Left ventricle myocardium inferior (tissue), 1 donor: ENCODE measurements at places on chromosomes 1 and 21. TPM values are rescaled to one million over a fixed set of nuclear protein-coding genes. Genes with fewer than 3 reads are reported as not detected.
A peak's percentile ranks its signal among the peaks of the same experiment; 100 is the strongest.

- H3K36me3 ChIP-seq: peaks cover 5% of the 10 kb centered on the region
- H3K4me3 ChIP-seq: no peak overlapping the region
- H3K27ac ChIP-seq: no peak overlapping the region
- no peaks in the 10 kb centered on the region for H3K4me1 ChIP-seq
- no peaks in the 10 kb centered on the region for H3K27me3 ChIP-seq
Observed at GRCh38 chr1:218332416-218332815, 12.7 kb upstream of the TGFB2 start.

- no peak for DNase-seq
- H3K36me3 ChIP-seq: peaks cover 91% of the 10 kb centered on the region
- peak overlapping the region; percentile 24 for H3K27ac ChIP-seq
- H3K4me1 ChIP-seq: peaks cover 10% of the 10 kb centered on the region
- no peaks in the 10 kb centered on the region for H3K27me3 ChIP-seq
Observed at GRCh38 chr21:31686272-31686915, 26.9 kb downstream of the SOD1 start.

Gene LCE1B
- total RNA-seq: not detected

Gene UTS2
- not detected for total RNA-seq

- no peak for DNase-seq
- peaks cover 37% of the 10 kb centered on the region for H3K4me1 ChIP-seq
- no peak overlapping the region for H3K27ac ChIP-seq
- no peak overlapping the region for H3K4me3 ChIP-seq
Observed at GRCh38 chr1:235863699-235864093, 3.0 kb downstream of the LYST start.

DNA sequence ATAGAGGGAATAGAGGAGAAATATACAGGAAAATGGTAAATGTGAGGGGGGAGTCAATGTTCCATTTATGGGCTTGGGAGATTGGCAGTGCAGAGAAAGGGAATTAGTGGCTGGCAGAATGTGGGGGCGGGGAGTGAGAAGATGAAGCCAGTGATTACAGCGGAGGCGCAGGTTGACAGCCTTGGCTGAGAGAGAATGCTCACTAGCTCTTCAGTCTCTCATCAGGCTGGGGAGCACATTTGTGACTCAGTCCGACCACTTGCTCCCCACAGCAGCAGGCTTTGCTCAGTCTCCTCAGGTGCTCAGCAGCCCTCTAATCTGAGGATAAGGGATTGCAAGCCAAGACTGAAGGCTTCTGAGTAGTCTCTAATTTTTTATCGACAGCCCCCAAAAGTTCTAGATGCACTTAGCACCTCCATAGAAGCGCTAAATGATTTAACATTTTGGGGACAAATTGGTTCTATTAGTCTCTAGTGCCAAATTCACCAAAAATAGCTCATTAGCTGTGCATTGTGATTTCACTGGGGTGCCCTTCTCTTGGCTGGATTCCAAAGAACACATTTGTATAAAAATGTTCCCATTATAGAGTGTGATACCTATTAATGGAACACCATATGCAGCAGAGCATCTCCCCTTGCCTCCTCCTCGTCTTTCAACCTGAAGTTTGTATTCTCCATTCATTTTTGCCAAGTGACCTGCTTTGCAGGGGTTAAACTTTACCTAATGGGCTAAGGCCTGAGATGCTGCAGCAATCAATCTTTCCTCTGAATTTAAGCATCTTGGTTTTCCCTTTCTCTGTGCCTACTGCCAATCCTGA, 191.8 kb downstream of the ZNF326 start:
- H3K27me3 ChIP-seq: no peaks in the 10 kb centered on the region
- no peaks in the 10 kb centered on the region for H3K4me1 ChIP-seq
- H3K27ac ChIP-seq: no peak overlapping the region
- H3K4me3 ChIP-seq: no peak overlapping the region
- H3K36me3 ChIP-seq: no peaks in the 10 kb centered on the region

DNA sequence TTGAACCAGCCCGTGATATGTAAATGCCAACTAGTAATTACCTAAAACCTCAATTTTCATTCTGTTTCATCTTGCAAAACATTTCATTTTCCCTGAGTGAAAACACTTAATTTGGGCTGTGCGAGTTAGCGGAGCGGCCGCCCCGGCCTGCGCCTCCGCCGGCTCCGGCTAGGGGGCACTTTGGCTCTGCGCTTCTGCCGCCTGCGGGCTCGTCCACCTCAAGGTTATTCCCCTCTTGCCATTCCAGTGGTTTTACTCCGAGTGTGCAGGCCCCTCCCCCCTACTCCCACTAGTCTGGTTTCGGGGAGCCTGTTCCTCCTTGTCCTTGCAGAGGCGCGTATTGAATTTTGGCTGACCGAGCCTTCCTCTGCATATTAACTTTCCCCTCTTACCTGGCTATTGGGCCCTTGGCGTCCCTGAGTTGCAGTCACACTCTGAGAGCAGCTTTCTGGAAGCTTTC, 55.6 kb downstream of the PEX14 start:
- no peak overlapping the region for H3K27ac ChIP-seq
- H3K27me3 ChIP-seq: no peaks in the 10 kb centered on the region
- no peaks in the 10 kb centered on the region for H3K36me3 ChIP-seq
- DNase-seq: peak; percentile 23
- no peak overlapping the region for H3K4me3 ChIP-seq

- H3K4me3 ChIP-seq: no peak overlapping the region
- H3K27ac ChIP-seq: no peak overlapping the region
- peaks cover 97% of the 10 kb centered on the region for H3K27me3 ChIP-seq
- DNase-seq: no peak
- no peaks in the 10 kb centered on the region for H3K36me3 ChIP-seq
Observed at GRCh38 chr1:159207774-159208173, 3.1 kb downstream of the ACKR1 start.

DNA sequence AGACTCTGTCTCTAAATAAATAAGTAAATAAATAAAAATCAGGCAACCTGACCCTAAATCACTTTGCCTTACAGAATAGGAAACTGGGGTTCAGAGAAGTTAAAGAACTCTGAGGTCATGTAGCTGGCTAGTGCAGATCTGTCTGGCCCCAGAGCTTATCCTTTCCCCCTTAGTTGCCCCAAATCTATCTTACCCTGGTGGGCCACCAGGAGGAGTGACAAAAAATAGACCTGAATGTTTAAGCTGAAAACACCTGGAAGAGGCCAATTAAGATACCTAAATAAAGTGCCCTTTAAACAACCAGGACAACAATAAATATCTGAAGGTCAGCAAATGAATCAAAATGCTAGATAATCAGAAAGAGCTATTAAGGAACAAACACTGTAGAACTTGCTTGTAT, 59.7 kb downstream of the TEX35 start:
- H3K27me3 ChIP-seq: no peaks in the 10 kb centered on the region
- no peaks in the 10 kb centered on the region for H3K36me3 ChIP-seq
- DNase-seq: no peak
- no peak overlapping the region for H3K27ac ChIP-seq
- peaks cover 12% of the 10 kb centered on the region for H3K4me1 ChIP-seq

Gene PAPPA2
- 0.41 TPM for total RNA-seq

Gene ANGPTL7
- 1.1 TPM for total RNA-seq

- no peak overlapping the region for H3K4me3 ChIP-seq
- no peaks in the 10 kb centered on the region for H3K27me3 ChIP-seq
- H3K4me1 ChIP-seq: peaks cover 24% of the 10 kb centered on the region
- no peak overlapping the region for H3K27ac ChIP-seq
- H3K36me3 ChIP-seq: no peaks in the 10 kb centered on the region
Observed at GRCh38 chr21:15206514-15206913, 141.7 kb upstream of the NRIP1 start.

Gene KCNQ4
- total RNA-seq: 1.5 TPM

DNA sequence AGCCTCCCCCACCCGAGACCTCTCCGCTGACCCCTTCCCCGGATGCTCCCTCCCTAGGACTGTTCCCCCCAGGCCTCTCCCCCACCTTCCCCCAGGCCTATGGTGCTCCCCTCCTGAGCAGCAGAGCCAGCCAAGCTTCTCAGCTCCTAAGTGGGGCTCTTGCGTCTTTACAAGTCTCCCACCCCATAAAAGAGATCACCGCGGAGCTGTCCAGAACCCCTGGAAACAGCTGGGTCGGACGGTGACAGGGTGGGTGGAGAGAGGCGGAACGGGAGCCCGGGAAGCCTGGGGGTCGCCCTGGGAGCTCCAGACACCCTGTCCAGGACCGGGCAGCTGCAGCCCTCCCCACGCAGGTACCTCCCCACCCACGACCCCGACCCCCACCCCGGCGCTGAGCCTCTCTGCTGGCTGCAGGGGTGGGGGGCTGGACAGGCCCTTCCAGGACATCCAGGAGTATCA, 61.2 kb downstream of the WNT9A start:
- no peaks in the 10 kb centered on the region for H3K36me3 ChIP-seq
- H3K27ac ChIP-seq: peak overlapping the region; percentile 94
- DNase-seq: no peak
- H3K27me3 ChIP-seq: peaks cover 24% of the 10 kb centered on the region

- H3K4me1 ChIP-seq: peaks cover 52% of the 10 kb centered on the region
- H3K36me3 ChIP-seq: no peaks in the 10 kb centered on the region
- H3K27ac ChIP-seq: peak overlapping the region; percentile 95
- DNase-seq: no peak
Observed at GRCh38 chr1:235502601-235503402, 1.4 kb downstream of the B3GALNT2 start.

Gene HOOK1
- 4.0 TPM for total RNA-seq

Gene NT5C1A
- 26.8 TPM for total RNA-seq

GRCh38 chr1:154955039-154955717, 721 bp downstream of the PBXIP1 start:
- peaks cover 25% of the 10 kb centered on the region for H3K36me3 ChIP-seq
- H3K27me3 ChIP-seq: no peaks in the 10 kb centered on the region
- peak overlapping the region; percentile 75 for H3K4me3 ChIP-seq
- peaks cover 62% of the 10 kb centered on the region for H3K4me1 ChIP-seq
- H3K27ac ChIP-seq: peak overlapping the region; percentile 88
- DNase-seq: no peak

Gene TRIM62
- total RNA-seq: 2.3 TPM

DNA sequence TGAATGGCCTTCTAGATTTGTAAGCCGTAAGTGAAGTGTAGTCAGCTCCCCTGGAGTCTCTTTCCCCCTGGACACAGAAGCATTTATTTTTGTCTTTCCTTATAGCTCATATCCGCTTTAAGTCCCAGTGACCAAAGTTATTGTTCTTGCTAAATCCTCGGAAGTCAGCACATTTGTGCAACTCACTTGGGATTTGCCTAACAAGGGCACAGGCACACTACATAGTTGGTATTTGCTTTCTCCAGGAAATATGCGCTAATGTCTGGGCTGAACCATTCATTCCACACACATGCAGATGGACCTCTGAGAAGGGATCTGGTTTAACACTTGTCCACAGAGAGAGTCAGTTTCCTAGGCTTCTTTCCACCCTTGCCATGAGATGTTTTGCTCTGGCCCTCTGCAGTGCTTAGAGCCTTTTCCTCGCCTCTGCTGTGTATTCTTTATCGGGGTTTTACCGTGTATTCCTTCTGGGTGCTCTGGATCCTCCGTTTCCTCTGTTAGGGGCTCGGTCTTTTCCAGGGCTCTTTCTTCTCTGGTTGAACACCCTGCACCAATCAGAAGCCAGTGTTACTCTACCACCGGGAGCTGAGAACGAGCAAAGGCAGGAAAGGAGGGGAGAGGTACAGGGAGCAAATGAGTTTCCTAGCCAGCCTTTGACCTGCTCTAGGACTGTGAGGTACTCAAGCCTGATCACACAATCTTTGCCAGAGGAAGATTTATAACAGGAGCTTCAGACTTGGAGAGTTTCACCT, 72.4 kb downstream of the ABCA4 start:
- no peak overlapping the region for H3K4me3 ChIP-seq
- no peaks in the 10 kb centered on the region for H3K27me3 ChIP-seq
- no peaks in the 10 kb centered on the region for H3K36me3 ChIP-seq

Gene PTGFR
- 0.44 TPM for total RNA-seq

Gene HPDL
- not detected for total RNA-seq

- no peak for DNase-seq
- peaks cover 76% of the 10 kb centered on the region for H3K4me1 ChIP-seq
- no peaks in the 10 kb centered on the region for H3K27me3 ChIP-seq
- H3K36me3 ChIP-seq: no peaks in the 10 kb centered on the region
Observed at GRCh38 chr1:25662061-25662460, 45.5 kb downstream of the MAN1C1 start.

Gene MAD2L2
- 17.2 TPM for total RNA-seq

- no peaks in the 10 kb centered on the region for H3K36me3 ChIP-seq
- DNase-seq: no peak
- H3K27me3 ChIP-seq: peaks cover 92% of the 10 kb centered on the region
- no peak overlapping the region for H3K4me3 ChIP-seq
- H3K4me1 ChIP-seq: peaks cover 8% of the 10 kb centered on the region
Observed at GRCh38 chr1:46517932-46518498, 28.4 kb downstream of the DMBX1 start.

Gene S100A10
- total RNA-seq: 186 TPM

Gene MROH9
- total RNA-seq: not detected

DNA sequence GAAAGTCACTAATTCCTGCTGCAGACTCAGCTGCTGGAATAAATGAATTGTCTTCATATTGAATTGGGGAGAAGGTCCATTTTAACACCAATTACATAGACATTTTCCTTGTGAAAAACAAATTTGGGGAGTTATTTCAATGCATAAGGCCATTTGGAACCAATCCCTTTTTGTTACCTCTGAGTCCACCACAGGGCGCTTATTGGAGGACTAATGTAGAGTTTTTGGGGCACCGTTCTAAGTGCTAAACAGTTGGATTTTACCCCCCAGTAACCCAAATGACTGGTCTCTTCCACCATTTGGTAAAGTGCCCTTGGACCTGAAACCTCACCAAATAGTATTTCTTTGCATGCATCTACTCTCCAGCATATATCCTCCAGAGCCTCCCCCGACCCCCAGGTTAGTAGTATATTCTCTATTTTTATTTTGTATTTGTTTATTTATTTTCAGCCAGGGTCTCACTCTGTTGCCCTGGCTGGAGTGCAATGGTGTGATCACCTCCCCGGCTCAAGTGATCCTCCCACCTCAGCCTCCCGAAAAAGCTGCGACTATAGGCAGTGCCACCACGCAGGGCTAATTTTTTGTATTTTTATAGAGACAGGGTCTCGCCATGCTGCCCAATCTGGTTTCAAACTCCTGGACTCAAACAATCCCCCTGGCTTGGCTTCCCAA, 1.6 kb downstream of the PRUNE1 start:
- no peaks in the 10 kb centered on the region for H3K36me3 ChIP-seq
- peaks cover 92% of the 10 kb centered on the region for H3K4me1 ChIP-seq
- H3K27me3 ChIP-seq: no peaks in the 10 kb centered on the region
- H3K4me3 ChIP-seq: peak overlapping the region; percentile 79

GRCh38 chr1:6392809-6393399, 663 bp downstream of the ACOT7 start:
- peak overlapping the region; percentile 71 for H3K4me3 ChIP-seq
- H3K27me3 ChIP-seq: no peaks in the 10 kb centered on the region
- H3K36me3 ChIP-seq: no peaks in the 10 kb centered on the region
- H3K4me1 ChIP-seq: peaks cover 16% of the 10 kb centered on the region
- no peak for DNase-seq
